ENCODE measurements at places on chromosomes 6 and 20.

GRCh38 chr6:16789329-16790038, 28.2 kb upstream of the ATXN1 start:
- H3K27ac ChIP-seq, result no peak overlapping the region
- no peaks in the 10 kb centered on the region for H3K36me3 ChIP-seq
- no peaks in the 10 kb centered on the region for H3K27me3 ChIP-seq
- peaks cover 12% of the 10 kb centered on the region for H3K4me1 ChIP-seq
- no peak for DNase-seq

GRCh38 chr6:167293088-167293589, 2.0 kb downstream of the UNC93A start:
- H3K27me3 ChIP-seq, result peaks cover 51% of the 10 kb centered on the region
- no peak for DNase-seq
- peaks cover 2% of the 10 kb centered on the region for H3K4me1 ChIP-seq
- no peak overlapping the region for H3K27ac ChIP-seq

DNA sequence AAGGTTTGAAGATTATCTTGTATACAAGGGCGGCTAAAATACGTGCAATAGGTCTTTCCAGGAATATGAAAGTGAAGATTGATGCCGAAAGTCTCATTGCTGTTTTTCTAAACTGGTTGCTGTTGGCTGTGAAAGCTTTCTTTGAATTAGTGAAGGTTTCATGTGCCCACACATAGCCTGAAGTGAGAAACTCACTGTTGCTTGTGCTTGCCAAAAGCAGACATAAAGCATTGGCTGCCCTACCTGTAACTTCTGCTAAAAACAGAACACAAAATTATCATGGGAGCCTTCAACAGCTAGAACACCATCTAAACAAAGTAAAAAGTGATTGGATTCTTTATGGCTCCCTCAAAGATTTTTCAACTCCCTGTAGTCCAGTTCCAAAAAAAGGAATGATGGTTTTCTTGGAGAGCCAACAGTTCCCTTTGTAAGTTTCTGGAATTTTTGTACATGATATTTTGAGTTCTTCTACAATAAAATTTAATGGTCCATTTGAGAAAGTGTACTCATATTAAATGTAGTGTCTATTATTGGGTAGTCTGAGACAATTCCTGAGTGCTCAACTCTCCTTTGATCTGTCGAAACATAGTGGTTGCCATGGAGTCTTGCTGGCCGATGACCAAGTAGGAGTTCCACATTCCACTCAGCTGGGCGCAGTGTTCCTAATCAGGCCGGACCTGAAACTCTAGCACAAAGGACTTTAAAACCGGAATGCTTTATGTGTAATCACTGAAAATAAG, 68.5 kb downstream of the PLEKHG1 start:
- no peaks in the 10 kb centered on the region for H3K27me3 ChIP-seq
- no peak overlapping the region for H3K27ac ChIP-seq
- no peaks in the 10 kb centered on the region for H3K36me3 ChIP-seq
- peak overlapping the region; percentile 29 for H3K4me3 ChIP-seq
- no peak for DNase-seq
- peaks cover 12% of the 10 kb centered on the region for H3K4me1 ChIP-seq

GRCh38 chr6:166586424-166587156, at the start of gene RAMACL:
Gene RAMACL, minus strand, starts transcription at chr6:166586678. Its CDS starts 201 bp downstream, at chr6:166586477.
- DNase-seq, result peak; percentile 41
- peaks cover 5% of the 10 kb centered on the region for H3K36me3 ChIP-seq

DNA sequence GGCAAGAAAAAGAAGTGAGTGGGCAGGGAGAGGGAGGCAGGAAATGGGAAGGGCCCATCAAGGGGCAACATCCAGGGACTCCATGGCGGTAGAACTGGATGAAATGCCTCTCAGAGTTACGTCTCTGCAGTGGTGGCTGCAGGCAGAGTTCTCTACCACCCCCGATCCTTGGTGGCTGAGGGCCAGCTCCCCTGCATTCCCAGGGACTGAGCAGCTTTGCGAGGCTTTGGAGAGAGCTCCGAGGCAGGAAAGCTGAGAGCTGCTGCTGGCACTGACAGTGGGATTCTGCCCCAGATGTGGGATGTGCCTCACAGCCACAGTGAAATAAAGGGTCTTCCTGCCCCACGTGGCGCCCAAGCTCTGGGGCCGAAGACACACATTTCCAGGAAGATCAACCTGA, 236.6 kb downstream of the SLC24A3 start:
- no peak for DNase-seq
- no peaks in the 10 kb centered on the region for H3K36me3 ChIP-seq
- no peak overlapping the region for H3K4me3 ChIP-seq
- H3K4me1 ChIP-seq, result peaks cover 11% of the 10 kb centered on the region
- no peak overlapping the region for H3K27ac ChIP-seq

- no peak overlapping the region for H3K27ac ChIP-seq
- peak; percentile 27 for DNase-seq
- peaks cover 7% of the 10 kb centered on the region for H3K36me3 ChIP-seq
Measured at GRCh38 chr6:108113557-108114519, 39.3 kb upstream of the OSTM1 start.
